ENCODE measurements at places on chromosomes 7 and 10. TPM values are rescaled to one million over a fixed set of nuclear protein-coding genes. Genes with fewer than 3 reads are reported as not detected.

The SLC13A4 gene
- 2.0 TPM for total RNA-seq

The GALNT17 gene
- 43.2 TPM for total RNA-seq

The C10orf53 gene
- not detected for total RNA-seq

The CPA1 gene
- total RNA-seq: not detected

The HOXA10 gene
- not detected for total RNA-seq
